ENCODE measurements at places on chromosomes 13 and 19.

DNA sequence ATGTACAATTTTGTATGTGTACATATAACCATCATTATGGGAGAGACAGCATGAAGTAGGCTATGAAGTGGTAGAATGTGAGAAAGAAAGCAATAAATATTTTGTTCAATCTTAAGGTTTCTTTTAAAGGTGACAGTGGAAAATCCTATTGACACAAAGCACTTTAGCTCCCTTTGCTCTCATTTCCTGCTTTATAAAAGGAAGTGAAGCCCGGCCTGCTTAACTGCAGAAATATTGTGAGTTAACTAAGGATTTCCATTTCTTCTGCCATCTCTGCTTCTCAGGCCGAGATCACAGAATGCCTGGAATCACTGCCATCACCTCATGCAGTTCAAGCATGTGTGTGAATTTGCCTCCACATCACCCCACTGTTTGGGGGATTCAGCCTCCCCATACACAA is 83.5 kb downstream of the FRY start:
- DNase-seq, result peak; percentile 38

- DNase-seq, result no peak
Measured at GRCh38 chr13:74166261-74167004, 32.2 kb upstream of the KLF12 start.

DNA sequence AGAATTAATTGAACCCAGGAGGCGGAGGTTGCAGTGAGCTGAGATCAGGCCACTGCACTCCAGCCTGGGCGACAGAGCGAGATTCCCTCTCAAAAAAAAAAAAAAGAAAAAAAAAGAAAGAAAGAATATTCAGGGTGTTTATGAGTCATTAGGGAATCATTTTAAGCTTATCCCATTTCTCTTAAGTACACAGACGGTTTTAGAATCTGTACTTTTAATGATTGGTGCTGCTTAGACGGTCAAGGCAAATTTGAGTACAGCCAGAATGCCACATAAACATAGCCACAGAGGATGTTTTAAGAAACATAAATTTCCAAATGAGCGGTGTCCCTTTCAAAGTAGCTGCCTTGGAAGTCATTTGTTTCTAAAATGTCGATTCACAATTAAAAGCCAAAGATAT is 2.6 kb downstream of the SPRYD7 start:
- DNase-seq, result no peak

DNA sequence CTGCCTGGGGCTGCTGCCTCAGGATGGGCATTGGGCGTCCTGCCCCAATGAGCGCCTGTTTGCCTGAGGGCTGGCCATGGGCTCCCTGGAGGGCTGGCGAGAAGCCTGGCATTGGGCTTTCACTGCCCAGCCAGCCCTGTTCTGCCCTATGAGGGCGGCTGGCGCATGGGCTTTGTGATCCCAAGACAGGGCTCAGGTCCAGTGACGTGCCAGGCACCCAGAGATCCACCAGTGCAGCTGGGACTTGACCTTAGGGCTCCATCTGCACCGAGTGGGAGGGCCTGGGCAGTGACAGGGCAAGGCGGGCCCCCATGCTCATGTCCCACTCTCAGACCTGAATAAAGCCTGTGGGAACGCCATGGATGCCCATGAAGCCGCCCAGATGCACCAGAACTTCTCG is 34.3 kb downstream of the MAU2 start:
- no peak for DNase-seq

- DNase-seq, result no peak
Measured at GRCh38 chr13:41740479-41740878, 220.4 kb downstream of the VWA8 start.

GRCh38 chr19:42233106-42233505 is 9.3 kb downstream of the GSK3A start:
- DNase-seq, result no peak

GRCh38 chr13:24341439-24341838 is 32.1 kb downstream of the C1QTNF9 start:
- no peak for DNase-seq

GRCh38 chr13:23965346-23965745 is 68.0 kb upstream of the C1QTNF9B start:
- no peak for DNase-seq

DNA sequence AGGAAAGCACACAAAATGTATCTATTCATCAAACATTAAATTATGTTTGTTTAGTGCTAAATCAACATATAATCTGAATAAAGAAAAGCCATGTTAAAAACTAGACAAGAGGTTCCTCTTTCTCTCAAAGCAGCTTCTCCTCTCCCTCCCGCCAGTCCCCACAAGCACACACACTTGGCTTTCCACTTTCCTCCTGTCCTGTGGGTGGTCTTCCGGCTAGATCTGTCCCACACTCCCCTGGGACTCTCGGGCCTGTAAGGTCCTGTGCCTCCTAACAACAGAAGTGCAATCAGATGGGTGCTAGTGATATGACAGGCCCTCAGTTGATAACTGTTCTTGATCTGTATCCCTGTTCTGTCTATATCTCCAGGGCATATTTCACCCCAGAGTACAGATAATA is 45.6 kb upstream of the RAP2A start:
- no peak for DNase-seq
